ENCODE measurements at places on chromosomes 2 and 18.
A peak's percentile ranks its signal among the peaks of the same experiment; 100 is the strongest.

DNA sequence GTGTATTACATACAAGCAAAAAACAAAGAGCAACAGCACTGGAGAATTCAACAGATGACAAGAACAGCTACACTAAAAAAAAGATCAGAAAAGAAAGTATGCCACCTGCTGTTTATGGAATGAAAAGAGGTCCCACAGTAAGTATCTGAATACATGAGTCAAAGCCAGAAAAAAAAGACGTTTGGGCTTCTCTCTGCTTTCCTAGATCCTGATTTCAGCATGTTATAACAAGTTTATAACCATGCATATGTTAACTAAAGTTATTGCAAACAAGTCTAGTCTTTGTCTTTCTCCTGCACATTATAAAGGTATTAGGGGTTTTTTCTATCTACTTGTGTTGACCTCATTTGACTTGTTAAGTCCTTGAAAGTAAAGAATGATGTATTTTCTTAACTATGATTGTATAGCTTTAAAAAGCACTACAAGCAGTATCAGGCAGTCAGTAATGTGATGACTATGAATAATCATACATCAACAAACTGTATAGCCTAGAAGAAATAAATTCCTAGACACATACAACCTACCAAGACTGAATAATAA, 108.5 kb upstream of the COL5A2 start:
- DNase-seq = no peak

- DNase-seq = no peak
These were observed 93.7 kb upstream of the HS6ST1 start for GRCh38 chr2:128412181-128412871.

- DNase-seq = peak; percentile 60
These were observed 128.6 kb upstream of the NYAP2 start for GRCh38 chr2:225270861-225271260.

- DNase-seq = no peak
These were observed 17.0 kb downstream of the TTLL4 start for GRCh38 chr2:218727502-218728165.

- no peak for DNase-seq
These were observed 36.5 kb downstream of the GALM start for GRCh38 chr2:38702413-38702812.

- DNase-seq = no peak
These were observed 54.2 kb downstream of the HK2 start for GRCh38 chr2:74887960-74888700.

GRCh38 chr2:129748250-129748649, 231.2 kb upstream of the RAB6C start:
- no peak for DNase-seq

GRCh38 chr2:173087793-173088496, 12.3 kb downstream of the MAP3K20 start:
- DNase-seq = no peak

GRCh38 chr2:184004948-184005672, 593.2 kb upstream of the ZNF804A start:
- DNase-seq = no peak

- no peak for DNase-seq
These were observed 300.9 kb downstream of the TXNL1 start for GRCh38 chr18:56337507-56337906.

DNA sequence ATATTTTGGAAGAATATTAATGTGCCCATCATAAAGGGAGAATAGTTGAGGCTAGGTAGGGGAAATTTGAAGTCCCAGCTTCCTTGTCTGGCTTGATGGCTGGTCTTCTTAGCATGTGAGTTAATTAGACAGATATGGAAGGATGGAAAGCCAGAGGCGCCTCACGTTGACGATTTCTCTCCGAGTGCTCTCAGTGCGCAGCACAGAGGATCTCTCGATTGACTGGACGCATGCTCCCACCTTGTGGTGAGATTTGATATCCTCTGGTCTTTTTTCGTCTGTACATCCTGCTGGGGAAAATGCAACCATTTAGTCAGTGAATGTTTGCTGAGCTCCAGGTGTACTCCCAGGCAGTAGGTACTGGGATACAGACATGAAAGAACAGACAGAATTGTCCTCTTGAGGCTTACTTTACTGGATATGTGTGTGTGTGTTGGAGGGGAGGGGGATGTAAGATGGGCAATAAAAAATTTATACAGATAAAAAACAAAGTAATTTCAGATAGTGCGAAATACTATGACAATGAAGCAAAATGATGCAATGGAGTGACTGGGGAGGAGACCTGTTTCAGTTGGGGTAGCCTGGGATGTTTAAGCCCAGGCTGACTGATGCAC, 66.9 kb upstream of the ZNG1B start:
- no peak for DNase-seq

DNA sequence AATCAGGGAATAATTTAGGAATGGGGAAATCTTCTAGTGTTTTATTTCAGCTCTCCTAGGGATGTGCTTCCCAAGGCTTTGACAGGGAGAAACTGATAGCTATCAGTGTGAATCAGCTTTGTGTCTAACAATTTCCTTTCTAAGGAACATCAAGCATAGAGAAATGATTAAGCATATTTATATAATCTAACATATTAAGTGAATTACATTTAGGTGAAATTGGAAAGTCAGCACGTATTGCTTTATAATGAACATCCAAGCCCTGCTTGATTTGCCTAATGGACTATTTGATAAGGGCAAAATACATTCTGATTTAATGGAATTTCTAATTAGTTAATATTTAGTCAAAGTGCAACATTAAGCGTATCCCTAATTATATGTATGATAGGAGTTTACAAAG, 19.5 kb upstream of the TSPYL6 start:
- DNase-seq = no peak

- DNase-seq = no peak
These were observed 11.5 kb downstream of the NTSR2 start for GRCh38 chr2:11658208-11659114.

DNA sequence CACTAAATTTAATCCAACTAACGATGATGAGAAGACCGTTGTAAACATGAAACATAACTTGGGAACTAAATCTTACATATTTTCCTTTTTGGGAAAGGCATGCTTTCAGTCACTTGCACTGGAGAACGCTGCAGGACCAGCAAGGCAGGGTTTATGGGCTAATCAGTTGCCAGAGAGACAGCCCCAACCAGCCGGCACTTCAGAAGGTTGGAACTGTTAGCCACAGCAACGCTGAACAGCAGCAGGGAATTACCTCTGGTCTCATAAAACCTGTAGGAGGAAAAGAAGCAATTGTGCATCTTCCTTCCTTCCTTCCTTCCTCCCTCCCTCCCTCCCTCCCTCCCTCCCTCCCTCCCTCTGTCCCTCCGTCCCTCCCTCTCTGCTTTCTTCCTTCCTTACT, 33.9 kb upstream of the SIX2 start:
- no peak for DNase-seq

- DNase-seq = no peak
These were observed 71.7 kb downstream of the HPCAL1 start for GRCh38 chr2:10374362-10374943.

- DNase-seq = no peak
These were observed 659.3 kb upstream of the FANCL start for GRCh38 chr2:58900246-58901027.

DNA sequence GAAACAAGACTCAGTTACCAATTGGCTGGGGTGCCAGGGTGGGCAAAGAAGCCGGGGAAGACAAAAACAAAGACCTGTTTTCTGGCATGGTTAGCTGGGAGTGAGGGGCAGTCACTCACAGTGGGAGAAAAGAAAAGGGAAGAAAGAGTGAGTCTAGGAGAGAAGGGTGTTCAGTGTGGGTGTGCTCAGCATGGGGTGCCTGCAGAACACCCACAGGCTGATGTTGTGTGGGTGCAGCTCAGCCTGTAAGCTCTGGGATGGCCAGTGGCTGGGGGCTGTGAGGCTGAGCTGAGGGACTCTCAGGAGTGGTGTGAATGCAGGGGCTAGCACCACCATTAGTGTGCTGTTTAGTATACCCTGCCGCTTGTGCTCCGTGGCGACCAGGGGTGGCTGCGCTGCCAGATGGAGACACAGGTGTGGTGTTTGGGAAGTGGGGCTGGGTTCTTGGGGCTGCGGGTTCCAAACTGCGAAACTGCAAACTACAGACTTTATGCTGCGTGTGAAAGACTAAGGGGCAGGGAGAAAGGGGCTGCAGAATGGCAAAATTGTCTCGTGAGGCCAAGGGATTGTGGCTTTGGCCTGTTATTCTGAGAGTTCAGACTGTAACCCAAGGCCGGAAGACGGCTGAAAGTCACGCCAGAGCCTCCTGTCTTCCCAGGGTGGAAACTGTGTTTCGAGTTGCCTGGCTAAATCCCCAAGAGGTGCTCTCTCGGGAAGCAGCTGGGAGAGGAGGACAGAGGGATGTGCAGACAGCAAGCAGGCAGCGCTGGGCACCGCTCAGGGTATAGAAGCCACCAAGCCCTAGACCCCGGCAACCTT, 156.3 kb downstream of the TTC32 start:
- DNase-seq = no peak
